ENCODE measurements at places on chromosomes 11 and 22.

DNA sequence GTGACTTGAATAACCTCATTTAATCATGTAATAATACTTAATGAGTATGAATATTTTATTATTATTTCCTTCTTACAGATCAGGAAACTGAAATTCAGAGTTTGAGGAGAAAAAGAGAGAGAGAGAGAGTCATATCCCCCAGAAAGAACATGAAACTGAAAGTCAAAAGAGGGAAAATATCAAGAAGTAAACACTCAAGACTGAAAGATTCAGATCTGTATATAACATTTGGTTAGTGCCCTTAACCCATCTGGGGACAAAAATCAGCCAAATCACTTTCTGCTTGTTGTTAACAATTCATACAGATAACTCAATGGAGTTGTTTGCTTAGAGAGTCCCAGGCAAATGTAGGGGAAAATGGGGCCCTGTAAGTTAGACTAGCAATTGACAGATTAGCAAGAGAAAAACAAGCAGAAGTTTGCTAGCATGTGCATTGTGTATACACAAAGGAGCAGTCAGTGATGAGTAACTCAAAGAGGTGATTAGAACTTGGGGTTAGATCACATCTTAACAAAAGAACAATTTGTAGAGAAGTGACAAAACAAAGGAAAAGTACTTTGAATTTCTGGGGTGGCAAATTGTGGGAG is 25.9 kb upstream of the MMP13 start:
- no peak for DNase-seq

DNA sequence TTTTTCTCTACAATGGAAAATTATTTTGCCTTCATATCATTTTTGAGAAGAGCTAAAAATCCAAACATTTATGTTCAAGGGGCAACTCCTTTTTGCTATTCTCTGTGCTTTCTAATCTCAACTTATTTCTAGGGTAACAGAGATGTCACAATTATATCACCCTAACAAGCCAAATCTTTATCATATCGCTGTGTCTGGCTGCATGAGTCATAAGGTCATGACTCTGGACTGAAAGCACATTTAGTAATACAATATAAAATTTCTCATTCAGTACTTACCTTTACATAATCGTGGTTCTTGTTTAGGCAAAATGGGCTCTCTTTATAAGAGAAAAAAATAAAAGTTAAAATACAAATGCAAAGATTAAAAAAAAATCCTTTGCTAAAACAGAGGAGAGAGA is 326.0 kb downstream of the CASP12 start:
- no peak for DNase-seq

- DNase-seq: no peak
Measured at GRCh38 chr11:88489030-88489429, 151.5 kb upstream of the CTSC start.

- DNase-seq: no peak
Measured at GRCh38 chr11:28132548-28132947, 24.4 kb downstream of the METTL15 start.

- DNase-seq: no peak
Measured at GRCh38 chr22:18069041-18069440, 8.7 kb upstream of the PEX26 start.

- no peak for DNase-seq
Measured at GRCh38 chr11:100647861-100648260, 39.2 kb upstream of the ARHGAP42 start.

GRCh38 chr11:44998051-44998450 is 47.4 kb upstream of the TP53I11 start:
- no peak for DNase-seq

GRCh38 chr11:12809864-12810567 is 135.8 kb downstream of the TEAD1 start:
- DNase-seq: no peak

- DNase-seq: no peak
Measured at GRCh38 chr11:818396-819128, at the start of gene PNPLA2. Gene PNPLA2, plus strand, starts transcription at chr11:818914. Its CDS starts 805 bp downstream, at chr11:819719.

- DNase-seq: peak; percentile 33
Measured at GRCh38 chr22:31585161-31585859, 76.7 kb downstream of the PISD start.

DNA sequence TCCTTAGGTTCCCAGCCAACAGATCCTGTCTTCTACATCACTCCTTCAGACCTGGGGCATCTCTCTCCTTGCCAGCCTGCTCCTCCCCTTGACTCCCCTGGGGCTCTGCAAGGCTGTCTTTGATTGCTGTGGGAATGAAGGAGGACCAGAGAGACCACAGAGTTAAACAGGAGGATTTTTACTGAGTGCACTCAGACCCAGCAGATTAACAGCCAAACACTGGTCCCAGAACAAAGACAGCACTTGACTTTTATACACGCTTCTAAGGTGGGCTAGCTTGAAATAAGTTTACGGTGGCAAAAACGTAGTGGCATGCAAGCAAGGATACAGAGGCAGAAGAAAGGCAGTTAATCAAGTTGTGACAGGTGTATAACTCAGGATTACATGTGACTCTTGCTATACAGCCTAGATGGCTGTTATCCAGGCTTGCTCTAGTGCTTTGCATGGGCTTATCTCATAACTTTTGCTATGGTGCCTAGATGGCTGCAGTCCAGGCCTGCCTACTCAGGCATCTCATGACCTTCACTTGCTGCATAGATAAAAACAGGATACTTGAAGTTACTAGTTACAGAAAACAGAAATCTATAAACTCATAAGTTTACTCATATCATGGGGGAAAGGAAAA is 22.0 kb upstream of the GLYATL1 start:
- DNase-seq: no peak

DNA sequence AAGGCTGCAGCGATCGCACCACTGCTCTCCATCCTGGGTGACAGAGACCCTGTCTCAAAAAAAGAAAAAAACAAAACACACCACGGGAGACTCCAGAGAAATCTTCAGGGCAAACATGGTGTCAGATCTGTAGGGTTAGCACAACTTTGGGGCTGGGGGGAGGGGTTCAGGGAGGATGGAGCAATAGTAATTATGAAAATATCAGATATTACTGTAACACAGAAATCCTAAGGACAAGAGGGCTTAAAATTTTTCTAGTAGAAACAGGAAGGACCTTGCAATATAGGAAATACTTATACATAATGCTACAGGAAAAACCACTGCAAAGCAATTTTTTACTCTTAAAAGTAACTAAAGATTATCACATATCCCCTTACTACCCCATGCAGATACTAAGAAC is 13.8 kb downstream of the EIF4ENIF1 start:
- DNase-seq: no peak

GRCh38 chr11:9604134-9604533 is 30.7 kb downstream of the WEE1 start:
- DNase-seq: no peak

- DNase-seq: no peak
Measured at GRCh38 chr11:59754494-59754858, 700 bp upstream of the STX3 start.

- DNase-seq: no peak
Measured at GRCh38 chr11:116911976-116912734, 74.7 kb upstream of the APOA1 start.

DNA sequence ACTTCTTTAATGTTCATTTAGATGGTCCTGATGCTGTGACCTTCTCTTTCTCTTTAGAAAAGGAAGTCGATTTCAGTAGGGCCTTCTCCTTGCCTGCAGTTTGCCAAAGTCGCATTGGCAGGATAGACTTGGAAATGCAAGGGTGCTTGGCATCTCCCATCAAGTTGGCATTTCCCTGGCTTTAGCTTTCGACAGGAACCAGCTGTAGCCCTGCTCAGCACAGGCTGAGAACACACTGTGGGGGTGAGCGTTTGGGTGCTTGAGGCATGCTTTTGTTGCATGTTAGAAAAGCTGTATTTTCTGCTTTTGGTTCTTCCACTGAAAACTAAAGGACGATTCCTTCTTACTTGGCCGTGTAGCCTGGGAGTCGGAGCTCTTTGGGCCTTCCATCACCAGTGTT is 37.7 kb downstream of the LDLRAD3 start:
- DNase-seq: no peak

DNA sequence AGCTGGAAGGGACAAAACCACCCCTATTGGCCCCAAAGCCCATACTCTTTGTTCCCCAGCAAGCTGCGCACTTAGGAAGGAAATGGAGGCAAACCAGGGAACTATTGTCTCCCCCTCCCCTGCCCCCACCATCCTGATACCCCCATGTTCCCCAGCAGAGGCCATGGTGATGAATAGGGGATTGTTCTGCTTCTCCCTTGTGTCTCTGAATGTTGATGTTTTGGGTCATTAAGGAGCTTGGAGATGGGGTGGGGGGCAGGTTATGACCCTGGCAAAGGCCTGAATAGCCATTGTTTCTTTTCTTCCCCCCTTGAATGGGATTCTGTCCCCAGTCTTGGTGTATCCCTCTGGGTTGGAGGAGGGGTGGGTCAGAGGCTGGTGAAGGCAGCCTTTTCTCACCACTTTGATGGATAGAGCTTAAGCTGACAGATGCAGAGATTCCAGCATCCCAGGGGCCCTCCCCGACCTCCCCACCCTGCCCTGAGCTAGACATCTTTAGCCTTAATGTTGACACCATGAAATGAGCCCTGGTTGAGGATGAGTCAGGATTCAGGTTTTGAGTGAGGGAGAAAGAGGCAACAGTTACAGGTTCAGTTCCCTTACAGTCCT is 8.3 kb downstream of the DTX4 start:
- no peak for DNase-seq

- no peak for DNase-seq
Measured at GRCh38 chr11:7638710-7639642, 34.3 kb downstream of the CYB5R2 start.

DNA sequence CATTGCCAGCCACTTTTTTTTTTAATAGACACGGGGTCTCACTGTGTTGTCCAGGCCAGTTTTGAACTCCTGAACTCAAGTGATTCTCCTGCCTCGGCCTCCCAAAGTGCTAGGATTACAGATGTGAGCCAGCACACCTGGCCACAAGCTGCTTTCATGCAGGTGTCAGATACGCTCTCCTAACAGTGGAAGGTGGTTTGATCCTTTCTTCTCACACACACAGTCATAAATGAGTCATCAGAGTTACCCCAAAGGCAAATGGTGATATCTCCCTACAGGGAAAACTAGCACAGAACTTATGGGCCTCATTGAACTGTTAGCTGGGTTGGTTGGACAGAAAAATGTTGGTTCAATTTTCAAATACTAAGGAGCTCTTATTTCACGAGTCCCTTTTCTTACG is 38.2 kb upstream of the UBASH3B start:
- DNase-seq: no peak

DNA sequence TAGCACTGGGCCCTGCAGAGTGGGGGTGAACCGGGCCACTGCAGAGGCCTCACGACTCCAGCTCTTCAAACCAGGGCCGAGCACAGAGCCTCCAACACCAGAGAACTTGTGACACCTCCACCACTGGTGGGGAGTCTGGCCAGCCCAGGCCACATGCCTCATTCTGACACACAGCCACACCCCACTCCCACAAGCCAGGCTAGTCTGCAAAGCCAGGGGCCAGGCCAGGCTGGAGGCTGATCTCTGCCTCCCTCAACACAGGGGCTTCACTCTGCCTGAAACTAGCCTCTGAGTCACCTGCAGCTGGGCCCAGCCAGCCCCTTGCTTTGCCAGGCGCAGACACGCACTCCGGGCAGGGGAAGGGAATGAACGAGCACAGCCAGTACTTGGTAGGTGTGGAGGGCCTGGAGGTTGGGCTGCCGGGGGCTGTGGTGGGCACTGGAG is 102.9 kb downstream of the MED15 start:
- DNase-seq: no peak

DNA sequence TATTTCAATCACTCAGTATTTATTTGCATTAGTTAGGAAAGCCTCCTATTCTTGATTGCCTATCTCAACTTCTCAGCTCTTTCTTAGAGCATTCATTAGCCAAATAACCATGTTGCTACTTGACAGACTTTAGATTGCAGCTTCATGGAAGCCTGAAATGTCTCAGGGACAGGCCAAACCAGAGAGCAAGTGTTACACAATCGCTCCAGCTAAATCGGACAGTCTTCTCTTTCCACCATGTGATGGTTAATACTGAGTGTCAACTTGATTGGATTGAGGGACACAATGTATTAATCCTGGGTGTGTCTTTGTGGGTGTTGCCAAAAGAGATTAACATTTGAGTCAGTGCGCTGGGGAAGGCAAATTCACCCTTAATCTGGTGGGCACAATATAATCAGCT is 106.5 kb upstream of the DRD2 start:
- DNase-seq: no peak

DNA sequence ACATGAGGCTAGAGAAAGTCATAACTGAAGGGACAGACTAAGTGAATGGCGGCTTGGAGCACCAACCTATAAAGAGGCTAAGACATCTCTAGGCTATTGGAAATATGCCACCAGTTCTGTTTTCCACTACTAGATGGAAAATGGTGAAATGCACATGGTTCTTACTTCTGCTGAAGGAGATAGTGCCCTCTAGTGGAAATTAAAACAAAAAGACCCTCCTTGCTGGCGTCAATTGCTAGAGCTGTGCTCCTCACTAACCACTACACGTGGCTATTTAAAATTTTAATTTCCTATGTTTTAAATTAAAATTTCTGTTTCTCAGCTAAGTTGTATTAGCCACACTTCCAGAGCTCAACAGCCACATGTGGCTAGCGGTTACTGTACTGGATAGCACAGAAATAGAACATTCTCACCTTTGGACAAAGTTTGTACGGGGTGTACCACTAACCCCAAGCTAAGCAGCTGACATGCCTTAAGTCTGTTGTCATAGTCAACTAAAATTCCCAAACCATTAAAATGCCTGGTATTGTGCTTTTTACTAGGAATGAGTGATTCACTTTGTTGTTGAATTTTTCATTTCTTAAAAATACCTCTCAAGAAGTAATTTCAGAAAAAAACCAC is 34.1 kb upstream of the CALCA start:
- peak; percentile 3 for DNase-seq

DNA sequence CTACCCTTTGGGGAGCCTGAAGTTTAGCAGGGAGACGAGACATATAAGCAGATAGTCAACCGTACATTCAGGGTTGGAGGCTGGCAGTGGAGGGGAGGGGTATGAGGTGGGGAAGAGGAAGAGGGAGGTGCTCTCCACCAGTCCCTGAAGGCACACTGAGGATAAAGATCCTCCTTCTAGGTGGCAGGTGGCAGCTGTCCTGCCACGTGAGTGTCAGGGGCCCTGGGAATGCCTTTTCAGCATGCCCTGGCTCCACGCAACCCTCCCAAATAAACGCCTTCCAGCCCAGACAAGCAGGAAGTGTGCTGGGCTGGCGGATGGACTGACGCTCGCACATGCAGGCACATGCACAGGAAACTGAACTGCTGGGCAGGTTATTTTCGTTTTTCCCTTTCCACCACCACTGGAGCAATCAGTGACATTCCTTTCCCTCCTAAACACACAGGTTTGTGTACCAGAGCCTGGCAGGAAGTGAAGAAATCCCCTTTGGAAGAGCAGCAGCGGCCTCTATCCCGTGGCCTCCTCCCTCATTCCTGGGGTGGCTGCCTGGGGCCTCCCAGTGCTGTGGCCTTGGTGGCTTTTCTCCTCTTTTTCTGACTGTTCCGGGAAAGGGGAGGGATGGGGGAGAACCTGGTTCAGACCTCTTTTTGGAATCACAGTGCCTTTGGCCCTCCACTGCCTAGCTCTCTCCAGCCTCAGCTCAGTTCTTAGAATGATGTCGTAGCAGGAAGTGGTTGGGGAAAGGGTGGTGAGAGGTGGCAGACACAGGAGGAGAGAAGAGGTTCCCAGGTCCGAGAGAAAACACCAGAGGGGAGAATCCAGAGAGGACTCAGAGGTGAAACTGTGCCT is 157.0 kb upstream of the TIMP3 start:
- DNase-seq: no peak

Data from AG09309 (cell line).